Activated T-cell treated with anti-CD3 and anti-CD28 coated beads, Interleukin-2, amount 50 U/mL, for 4 hours (primary cell): ENCODE measurements at places on chromosomes 7 and 10. TPM values are rescaled to one million over a fixed set of nuclear protein-coding genes. Genes with fewer than 3 reads are reported as not detected.
A peak's percentile ranks its signal among the peaks of the same experiment; 100 is the strongest.

CDHR3 gene
- total RNA-seq, result 0.63 TPM

PRR15 gene
- not detected for total RNA-seq

SCART1 gene
- total RNA-seq, result 1.8 TPM

ELN gene
- total RNA-seq, result 0.15 TPM

LIPF gene
- not detected for total RNA-seq

PRKG1 gene
- total RNA-seq, result not detected

CDHR1 gene
- total RNA-seq, result 0.22 TPM

OPN1SW gene
- not detected for total RNA-seq

GRCh38 chr10:123140164-123140982 lies 4.6 kb downstream of the HMX3 start:
- peak; percentile 11 for DNase-seq

- DNase-seq, result no peak
Observed at GRCh38 chr10:123512901-123513775, 153.0 kb upstream of the GPR26 start.

DNA sequence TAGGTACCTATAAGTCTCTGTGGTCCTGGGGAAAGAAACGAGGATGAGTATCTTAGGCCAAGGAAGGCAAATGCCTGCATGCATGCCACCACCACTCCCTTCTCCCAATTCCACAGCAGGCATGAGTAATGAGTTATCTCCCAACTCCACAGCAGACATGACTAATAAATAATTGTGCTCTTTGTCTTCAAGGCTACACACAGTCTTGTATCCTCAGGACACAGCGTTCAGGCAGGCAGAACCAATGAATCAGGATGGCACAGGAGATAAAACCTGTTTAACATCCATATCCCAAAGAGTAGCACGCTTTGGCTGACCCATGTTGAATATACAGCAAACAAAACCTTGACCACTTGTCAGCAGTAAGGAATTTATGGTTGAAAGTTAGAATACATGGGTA lies 229.7 kb upstream of the NFE2L3 start:
- DNase-seq, result no peak

- no peak for DNase-seq
Observed at GRCh38 chr10:123530166-123530870, 135.8 kb upstream of the GPR26 start.

DNA sequence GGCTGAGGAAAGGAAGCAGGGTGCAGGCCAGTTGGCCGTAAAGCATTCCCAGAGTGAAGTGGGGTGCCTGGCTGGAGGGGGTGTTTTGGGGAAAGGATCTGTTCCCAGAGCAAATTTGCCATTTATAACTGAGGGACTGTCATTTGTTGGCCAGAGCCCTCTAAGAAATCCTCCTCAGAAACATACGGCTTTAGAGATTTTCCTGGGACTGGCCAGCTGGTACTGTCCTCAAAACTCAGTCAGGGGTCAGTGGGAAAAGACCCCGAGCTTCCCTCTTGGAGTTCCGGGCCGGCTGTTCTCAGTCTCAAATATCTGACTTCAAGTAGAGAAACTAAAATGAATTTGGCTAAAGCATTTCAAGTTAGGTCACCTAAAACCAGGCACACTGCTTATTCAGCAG lies 55.9 kb downstream of the ETV1 start:
- DNase-seq, result no peak

DNA sequence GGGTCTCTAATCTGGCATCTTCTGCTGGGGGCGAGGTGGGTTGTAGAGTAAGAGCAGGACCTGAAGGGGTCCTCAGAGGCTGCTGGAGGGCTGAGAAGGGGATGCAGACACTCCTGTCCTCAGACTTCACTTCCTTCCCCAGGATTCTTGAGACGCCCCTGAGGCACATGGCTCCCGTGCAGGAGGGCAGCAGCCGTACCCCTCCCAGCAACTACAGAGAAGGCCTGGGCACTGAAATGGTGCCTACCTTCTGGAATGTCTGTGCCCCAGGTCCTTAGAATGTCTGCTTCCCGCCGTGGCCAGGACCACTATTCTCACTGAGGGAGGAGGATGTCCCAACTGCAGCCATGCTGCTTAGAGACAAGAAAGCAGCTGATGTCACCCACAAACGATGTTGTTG lies 52.0 kb downstream of the VWA2 start:
- no peak for DNase-seq

- no peak for DNase-seq
Observed at GRCh38 chr7:157545681-157546060, 208.9 kb downstream of the DNAJB6 start.
